Mesothelial cell of epicardium (in vitro differentiated cells): ENCODE measurements at places on chromosomes 3 and 15.

DNA sequence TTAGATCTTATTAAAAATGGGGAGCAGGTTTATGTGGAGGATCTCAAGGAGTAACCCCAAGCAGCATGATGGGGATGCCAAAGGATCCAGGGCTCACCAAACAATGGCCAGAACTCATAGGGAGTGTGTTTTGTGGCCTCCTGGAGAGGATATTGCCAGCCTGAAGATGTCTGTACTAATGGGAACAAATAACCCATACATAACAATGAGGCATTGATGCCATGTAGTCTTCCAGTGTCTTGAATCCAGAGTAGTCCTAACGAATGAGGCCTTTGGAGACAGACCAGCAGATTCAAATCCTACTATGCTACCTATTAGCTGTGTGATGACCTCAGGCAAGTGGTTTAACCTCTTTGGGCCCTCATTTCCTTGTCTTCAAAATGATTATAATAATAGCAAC is 45.0 kb upstream of the CMSS1 start:
- DNase-seq = no peak

DNA sequence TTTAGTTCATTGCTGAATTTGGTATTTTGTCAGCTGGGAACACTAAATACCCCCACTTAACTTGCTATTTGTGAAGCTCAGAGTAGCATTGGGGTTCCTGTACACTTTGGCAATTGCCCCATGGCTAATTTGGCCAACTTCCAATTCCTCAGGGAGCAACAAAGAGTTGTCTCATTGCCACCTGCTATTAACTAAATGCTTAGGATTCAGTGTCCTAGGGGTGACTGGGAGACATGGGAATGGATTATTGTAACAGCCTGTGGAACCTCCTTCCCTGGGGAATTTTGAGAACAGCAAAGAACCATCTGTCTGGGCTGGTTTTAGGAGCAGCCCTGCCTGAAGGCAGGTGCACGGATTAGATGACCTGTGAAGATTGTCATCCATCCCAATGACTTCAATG is 437.4 kb upstream of the TPRG1 start:
- no peak for DNase-seq

GRCh38 chr3:181329024-181329423 is 339.5 kb upstream of the DNAJC19 start:
- DNase-seq = no peak

DNA sequence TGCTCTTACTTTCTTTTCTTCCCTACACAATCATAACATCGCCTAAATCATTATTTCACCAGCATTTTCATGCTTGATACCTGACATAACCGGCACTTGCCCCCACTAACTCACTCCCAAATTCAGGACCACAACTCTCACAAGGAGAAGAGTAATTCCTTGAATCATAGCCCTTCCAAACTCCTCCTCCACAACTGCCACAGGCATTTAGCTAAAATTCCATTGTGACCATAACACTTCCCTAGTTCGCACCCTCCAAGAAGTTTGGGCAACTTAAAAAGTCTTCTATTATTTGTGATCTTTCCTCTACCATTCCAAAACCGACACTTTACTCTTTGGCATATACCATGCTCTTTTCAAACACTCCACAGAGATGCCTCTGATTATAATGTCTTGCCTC is 59.4 kb upstream of the XRN1 start:
- DNase-seq = no peak

DNA sequence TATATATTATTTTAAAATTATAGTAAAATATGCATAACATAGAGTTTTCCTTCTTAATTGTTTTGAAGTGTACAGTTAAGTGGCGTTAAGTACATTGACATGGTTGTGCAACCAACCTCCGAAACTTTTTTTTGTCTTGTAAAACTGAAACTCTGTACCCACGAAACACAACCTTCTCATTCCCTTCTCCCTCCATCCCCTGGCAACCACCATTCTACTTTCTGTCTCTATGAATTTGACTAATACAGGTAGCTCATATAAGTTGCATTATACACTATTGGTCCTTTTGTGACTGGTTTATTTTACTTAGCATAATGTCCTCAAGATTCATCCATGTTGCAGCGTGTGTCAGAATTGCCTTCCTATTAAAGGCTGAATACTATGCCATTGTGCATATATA is 179.4 kb downstream of the SATB1 start:
- DNase-seq = no peak

GRCh38 chr15:31004220-31004733 is 12.8 kb upstream of the MTMR10 start:
- no peak for DNase-seq
